ENCODE measurements at places on chromosomes 13 and 19.

GRCh38 chr13:26539738-26540292, 17.7 kb upstream of the WASF3 start:
- no peak for DNase-seq

GRCh38 chr19:38719761-38720558, 24.3 kb downstream of the CAPN12 start:
- DNase-seq: no peak

GRCh38 chr19:40510526-40511115, 43.8 kb downstream of the SPTBN4 start:
- no peak for DNase-seq

DNA sequence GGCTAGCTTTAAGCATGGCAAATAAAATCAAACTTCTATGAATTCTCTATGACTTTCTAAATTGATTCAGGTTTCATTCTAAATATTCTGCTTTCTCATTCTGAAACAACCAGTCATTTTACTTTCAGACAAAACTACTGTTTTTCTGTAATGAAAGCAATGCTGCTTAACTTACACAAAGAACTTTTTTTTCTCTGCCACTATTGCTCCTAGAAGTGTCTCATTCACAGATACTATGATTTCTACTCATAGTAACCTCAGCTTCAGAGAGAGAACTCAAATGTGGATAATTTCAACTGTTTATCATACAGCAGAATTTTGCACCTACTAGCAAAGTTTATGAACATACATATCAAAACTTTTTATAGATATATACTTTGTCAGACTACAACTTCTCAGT, 724.6 kb downstream of the SLITRK5 start:
- no peak for DNase-seq

GRCh38 chr19:16614941-16615340, 13.1 kb downstream of the MED26 start:
- no peak for DNase-seq

DNA sequence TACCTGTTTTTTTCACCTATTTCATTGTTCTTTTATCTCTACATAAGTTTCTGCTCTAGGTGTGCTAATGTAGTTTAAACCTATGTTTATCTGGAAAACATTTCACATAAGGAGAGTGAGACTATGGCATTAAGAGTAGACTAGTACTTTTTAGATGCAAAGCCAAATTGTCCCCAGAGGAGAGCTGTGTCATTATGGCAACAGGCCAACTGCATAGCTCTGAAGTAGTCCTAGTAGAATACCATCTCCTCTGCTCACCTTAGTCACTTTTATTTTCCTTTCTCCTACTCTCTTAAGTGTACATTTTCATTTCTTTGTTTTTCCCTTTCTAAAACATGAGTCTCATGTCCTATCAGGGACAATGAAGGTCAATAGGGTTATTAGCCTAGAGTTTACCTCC, 123.1 kb downstream of the ITGBL1 start:
- no peak for DNase-seq

DNA sequence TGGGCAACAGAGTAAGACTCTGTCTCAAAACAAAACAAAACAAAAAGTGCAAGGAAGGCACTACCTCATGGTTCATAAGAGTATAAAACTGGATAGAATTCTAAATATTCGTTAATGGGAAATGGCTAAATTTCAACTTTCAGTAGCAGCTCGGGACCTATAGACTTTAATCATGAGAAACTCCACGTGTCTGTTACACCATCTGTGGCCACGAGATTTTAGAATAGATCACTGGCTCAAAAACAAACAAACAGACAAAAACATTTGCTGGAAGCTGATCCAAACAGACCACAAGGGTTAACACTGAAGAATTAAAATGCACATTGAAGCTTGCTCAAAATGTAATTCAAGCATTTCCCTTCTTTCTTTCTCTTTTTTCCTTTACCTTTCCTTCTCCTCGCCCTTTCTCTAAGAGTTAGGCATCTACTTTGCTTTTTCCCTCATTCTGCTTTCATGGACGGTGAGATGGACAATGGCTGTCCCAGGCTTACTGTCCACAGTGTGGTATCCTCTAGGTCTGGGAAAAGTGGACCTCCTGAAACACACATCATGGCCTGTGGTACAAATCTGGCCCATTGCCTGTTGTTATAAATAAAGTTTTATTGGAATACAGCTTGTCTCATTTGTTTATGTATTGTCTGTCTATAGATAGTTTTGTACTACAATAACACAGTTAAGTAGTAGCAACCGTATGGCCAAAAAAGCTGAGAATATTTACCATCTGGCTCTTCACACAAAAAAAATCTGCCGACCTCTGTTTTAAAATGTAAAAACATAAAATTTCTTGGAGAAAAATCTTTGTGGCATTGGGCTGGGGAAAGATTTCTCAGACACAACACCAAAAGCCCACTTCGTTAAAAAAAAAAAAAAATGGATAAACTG, 10.3 kb downstream of the ELAVL1 start:
- no peak for DNase-seq

- no peak for DNase-seq
These were observed 824.3 kb upstream of the KLHL1 start for GRCh38 chr13:70932511-70932910.

DNA sequence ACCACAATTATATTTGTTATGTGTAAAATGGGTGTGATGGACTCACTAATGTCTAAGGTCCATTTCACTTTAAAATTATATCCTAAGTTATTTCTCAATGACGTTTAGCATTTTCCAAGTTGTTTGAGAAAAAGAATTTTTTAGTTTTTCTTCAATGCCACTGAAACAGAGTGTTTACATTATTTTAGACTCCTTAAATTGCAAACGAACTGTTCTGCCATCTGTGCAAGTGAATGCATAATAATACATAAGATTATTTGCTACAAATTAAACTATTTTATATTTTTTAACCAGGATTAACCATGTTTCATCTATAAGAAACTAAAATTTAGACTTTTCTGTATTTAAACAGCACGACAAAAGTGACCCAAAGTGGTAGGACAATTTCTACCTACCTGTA, 425.4 kb downstream of the NDFIP2 start:
- no peak for DNase-seq

DNA sequence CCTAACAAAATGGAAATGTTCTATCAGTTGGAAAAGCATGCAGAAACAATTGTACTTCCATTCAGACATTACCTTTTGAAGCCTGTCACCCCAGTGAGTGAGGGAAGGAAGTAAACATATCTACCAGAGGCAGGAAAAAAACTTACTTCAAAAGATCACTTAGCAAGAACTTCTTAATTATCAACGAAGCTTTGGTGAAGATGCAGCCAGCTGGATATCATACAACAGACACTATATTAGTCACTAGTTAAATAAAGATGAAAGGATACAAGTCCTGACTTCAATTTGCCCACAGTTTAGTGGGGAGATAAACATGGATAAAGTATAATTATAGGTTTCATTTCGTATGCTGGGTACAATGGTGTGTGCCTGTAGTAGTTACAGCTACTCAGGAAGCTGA, 148.8 kb downstream of the TNFRSF19 start:
- no peak for DNase-seq

- DNase-seq: no peak
These were observed 120.7 kb upstream of the SOX1 start for GRCh38 chr13:111946214-111946613.

DNA sequence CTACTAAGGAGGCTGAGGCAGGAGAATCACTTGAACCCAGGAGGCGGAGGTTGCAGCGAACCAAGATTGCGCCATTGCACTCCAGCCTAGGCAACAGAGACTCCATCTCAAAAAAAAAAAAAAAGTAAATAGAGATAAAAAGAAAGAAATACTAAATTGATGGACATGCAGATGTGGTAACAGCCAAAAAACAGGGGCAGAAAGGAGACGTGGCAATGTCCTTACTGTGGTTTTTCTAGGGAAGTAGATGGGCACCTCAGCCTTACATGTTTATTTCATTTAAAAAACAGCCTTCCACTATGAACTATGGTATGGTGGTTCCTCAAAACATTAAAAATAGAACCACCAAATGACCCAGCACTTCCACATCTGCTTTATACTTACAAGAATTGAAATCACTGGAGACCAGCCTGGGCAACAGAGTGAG, 6.5 kb upstream of the EIF3G start:
- DNase-seq: no peak

- DNase-seq: no peak
These were observed 7.3 kb downstream of the TARM1 start for GRCh38 chr19:54073829-54074228.

- DNase-seq: no peak
These were observed 17.1 kb upstream of the S1PR4 start for GRCh38 chr19:3161453-3161852.

DNA sequence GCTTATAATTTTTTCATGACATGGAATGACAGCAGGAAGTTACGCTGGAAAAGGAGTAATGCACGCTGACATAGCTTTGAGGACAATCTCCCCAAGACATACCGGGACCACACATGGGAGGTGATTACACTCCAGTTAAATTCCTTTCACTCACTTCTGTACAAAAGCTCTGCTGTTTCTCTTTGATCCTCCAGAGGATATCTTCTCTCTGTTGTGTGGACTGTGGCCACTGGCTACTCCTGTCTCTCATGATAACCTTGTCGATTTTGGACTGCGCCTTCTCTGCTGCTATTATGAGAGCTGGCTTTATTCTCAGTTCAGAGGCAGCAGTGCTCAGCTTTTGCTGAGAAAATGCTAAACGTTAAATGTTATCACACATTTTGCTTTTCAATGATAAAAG, 464.6 kb downstream of the FGF9 start:
- DNase-seq: no peak

DNA sequence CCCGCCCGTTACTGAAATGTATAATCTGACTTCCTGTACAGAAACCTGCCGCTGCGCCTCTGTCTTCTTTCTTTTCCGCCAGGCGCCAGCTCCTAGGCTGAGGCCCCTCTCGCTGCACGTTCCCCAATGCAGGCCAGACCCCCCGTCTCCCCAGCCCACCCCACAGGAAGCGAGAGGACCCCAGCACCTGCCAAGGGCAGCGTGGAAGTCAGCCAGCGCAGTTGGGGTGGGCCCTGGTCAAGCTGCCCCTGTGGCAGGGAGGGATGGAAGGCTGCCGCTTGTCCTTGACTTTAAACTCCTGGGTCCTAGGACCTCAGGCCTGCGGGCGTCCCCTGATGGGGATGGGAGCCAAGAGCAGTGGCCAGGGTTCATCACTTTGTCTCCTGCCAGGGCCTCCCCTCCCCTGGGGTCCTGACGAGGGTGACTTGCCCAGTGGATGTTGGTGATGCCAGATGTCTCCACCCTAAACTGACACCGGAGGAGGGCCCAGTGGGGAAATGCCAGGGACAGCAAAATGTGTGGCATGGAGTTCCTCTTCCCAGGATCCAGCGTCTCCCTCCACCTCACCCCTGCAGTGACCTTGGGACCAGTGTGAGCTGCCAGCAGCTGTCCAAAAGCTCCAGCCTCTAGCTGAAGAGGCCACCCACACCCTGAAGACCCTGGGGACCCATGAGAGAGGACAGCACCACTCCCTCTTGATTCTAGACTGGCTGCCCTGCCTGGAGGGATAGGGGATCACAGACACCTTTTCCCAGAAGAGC, 8.5 kb upstream of the MARCHF2 start:
- no peak for DNase-seq

DNA sequence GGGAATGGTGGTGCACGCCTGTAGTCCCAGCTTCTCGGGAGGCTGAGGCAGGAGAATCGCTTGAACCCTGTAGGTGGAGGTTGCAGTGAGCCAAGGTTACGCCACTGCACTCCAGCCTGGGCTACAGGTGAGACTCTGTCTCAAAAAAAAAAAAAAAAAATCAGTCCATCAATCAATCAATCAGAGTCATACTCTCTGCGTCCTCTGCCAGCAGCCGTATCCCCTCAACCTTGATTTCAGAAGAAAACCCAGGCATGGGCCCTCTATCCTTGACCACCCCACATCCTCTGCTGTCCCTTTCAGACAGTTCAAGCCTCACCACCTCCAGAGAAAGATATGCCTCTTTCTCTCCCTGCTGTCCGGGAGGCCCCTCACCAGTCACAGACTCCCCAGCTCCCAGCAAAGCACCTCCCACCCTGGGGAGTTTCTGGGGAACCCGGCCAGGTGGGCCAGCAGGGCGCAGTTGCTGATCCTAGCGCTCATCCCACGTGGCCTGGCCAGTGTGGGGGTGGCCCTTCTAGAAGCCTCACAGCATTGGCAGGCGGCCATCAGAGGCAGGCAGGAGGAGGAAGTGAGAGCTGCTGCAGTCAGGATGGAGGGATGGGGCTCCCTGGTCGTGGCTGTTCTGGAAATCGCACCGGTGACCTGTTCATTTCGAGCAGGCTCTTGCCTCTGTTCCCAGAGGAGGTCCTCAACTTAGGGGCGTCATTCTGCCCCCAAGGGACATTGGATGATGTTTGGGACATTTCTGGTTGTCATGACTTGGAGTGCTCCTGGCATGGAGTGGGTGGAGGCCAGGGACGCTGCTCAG, 10.2 kb upstream of the JSRP1 start:
- DNase-seq: no peak

GRCh38 chr19:6674868-6675305, 4.9 kb upstream of the TNFSF14 start:
- DNase-seq: peak; percentile 57

- DNase-seq: no peak
These were observed 640.7 kb downstream of the LIG4 start for GRCh38 chr13:107574517-107575210.

- no peak for DNase-seq
These were observed 101.5 kb downstream of the CCNA1 start for GRCh38 chr13:36533806-36534205.

GRCh38 chr13:47433461-47434005, 536.7 kb upstream of the HTR2A start:
- DNase-seq: no peak

GRCh38 chr13:29103065-29103800, 283.1 kb downstream of the MTUS2 start:
- DNase-seq: no peak

- DNase-seq: no peak
These were observed 8.3 kb downstream of the PODNL1 start for GRCh38 chr19:13929956-13930355.

DNA sequence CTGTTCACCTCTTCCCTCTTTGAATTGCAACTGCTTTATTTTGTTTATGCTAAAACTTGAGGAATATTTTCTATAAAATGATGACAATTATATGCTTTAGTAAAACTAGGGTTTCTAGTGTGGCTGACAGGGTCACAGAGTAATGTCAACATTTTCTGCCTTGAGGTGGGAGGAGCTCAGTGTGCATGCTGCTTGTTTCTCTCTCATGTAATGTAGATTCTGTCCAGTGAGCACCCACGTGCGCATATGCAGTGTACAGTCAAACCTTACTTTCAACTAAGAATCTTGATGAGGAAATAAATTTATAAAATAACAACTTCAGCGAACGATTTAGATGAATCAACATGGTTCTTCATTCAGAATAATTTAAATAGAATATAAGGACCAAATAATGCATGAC, 603.9 kb downstream of the PCDH17 start:
- DNase-seq: no peak

- no peak for DNase-seq
These were observed 72.4 kb upstream of the TSC22D1 start for GRCh38 chr13:44648392-44649103.

DNA sequence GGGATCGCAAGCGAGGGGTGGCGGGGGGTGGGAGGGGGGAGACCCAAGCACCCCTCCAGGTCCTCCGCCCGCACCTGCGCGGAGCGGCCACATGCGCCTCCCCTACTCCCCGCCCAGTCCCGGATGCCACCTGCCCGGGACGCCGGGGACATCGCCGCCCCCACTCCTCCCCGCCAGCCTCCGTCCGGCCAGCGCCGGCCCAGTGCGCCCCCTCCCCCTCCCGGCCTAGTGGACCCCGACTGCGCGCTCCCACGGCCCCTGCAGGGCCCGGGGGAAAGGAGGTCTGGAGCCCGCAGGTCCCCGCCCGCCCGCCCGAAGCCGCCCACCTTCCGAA, 263 bp downstream of the RHPN2 start:
- DNase-seq: no peak

- no peak for DNase-seq
These were observed 9.3 kb upstream of the IGFL3 start for GRCh38 chr19:46133777-46134241.

GRCh38 chr13:100175078-100175802, 86.3 kb downstream of the PCCA start:
- DNase-seq: no peak

Data from activated naive CD4-positive, alpha-beta T cell (primary cell).